EL (cell line): ENCODE measurements at places on chromosomes 13 and 19.

DNA sequence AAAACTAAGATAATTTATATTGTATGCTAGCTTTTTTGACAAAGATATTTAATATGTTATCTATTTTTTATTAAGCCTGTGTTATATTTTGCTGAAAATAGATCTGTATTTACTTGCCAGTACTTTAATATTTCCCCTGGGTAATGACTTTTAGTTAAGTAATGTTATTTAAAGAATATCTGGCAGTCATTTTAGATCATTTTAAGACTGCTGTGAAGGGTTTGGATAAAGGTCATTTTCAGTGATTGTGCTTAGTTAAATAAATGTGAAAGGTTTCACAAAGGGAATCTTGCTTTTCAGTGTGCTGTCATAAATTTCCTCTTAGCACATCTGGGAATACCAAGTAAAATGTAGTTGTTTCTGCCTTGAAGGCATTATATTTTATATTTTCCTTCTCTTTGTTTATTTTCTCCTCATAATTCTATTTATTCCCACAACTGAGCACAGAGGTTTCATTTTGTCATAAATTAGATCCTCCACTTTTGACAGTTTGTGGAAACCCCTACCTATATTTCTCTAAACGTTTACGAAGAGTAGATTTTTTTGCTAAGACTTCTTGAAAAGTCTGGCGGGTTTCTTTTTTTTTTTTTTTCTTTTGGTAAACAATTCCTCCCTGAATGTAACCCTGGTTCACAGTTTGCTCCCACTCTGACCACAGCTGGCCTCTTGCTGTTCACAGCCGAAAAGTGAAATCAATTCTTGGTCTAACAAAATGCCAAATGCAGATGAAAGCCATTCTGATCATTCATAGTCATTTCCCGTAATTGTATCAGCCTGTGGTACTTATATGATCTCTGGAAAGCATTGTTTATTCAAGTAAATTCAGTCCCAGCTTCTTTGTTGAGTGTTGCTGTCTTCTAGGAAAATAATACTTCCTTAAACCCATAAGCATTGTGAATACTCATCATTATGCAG, 87.8 kb downstream of the MAB21L1 start:
- peak; percentile 47 for DNase-seq

DNA sequence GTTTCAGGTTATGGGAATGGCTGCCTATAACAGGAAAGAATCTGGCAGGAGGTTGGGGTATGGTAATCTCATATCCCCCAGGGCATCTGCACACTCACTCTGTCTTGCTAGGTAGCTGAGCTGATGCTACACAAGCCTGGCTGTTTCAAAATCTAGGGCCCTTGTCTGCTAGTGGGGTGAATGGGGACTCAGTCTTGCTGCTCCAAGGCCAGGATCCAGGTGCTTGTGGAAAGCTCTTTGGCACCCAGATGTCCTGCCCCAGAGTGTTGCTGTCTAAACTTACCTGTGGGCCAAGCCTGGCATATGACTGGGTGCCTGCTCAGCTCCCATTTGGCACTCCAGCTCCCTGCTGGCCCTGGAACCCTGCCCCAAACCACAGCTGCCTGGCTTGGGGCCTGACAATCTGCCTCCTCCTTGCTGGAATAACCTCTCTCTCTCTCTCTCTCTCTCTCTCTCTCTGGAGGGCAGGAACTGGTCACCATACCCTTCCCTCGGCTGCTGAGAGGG, 158.1 kb upstream of the TSC22D1 start:
- peak; percentile 54 for DNase-seq

- DNase-seq, result no peak
Measured at GRCh38 chr13:45800485-45800884, 51.1 kb downstream of the SIAH3 start.

DNA sequence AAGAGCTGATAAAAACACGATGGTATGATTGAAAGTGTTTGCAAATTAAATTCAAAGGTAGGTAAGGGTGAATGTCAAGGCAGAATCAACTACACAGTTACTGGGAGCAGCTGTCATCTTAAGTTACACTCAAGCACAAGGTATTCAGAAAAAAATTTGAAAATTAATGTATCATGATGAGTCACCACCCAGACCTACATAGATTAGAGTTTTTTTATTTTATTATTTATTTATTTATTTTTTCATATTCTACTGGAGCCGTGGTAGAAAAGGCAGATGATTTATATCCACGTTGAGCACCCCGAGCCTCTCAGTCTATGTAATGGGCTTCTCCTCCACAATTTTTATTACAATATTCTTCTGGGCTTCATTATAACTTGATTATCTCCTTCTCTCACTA, 728.9 kb upstream of the ARGLU1 start:
- DNase-seq, result no peak

DNA sequence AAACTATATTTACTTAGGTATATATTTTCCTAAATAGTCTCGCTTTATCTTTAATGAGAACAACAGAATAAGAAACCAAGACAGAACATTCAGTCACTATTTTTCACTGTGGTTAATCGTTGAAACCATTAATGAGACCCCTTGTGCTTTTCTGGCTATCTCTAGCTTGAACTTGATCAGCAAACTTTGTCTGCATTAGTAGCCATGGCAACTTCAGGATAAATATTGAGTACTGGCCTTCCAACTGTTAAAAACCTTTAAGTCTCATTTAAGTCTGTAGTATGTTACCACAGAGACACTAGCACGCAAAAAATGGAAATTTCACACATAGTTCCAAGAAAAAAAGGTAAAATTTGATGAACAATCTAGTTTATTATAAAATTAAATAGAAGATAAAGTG, 946.0 kb downstream of the SLITRK5 start:
- no peak for DNase-seq

DNA sequence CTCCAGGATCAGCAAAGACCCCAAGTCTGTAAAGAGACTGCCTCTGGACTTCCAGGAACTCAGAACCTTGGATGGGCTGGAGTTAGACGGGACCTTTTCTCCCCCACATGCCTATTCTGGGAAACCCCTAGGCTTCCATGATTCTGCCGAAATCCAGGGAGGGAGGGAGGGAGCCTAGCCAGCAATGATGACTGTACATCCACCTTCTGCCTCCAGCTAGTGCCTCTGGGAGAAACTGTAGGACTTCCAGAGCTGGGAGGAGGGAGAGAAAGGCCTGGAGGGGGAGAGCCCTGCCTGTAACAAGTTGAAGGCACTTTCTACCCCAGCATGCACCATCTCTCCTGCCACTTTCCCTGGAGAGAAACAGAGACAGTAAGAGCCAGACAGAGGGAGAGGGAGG, 6.0 kb upstream of the HAS1 start:
- DNase-seq, result no peak

- DNase-seq, result no peak
Measured at GRCh38 chr19:56603829-56604228, 8.7 kb downstream of the ZNF71 start.

DNA sequence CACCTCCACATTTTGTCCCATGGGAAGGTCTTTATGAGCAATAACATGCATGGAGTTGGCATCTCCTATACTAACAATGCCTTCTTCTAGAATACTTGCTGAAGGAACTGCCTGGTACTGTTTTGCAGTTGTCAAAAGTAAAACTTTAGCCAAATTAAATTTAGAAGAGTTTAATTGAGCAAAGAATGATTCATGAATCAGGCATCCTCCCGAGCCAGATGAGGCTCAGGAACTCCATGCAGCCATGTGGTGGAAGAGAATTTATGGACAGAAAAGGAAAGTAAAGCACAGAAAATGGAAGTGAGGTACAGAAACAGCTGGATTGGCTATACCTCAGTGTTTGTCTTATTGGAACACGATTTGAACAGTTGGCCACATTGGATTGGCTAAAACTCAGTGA, 1081.9 kb downstream of the SLITRK1 start:
- DNase-seq, result peak; percentile 46

DNA sequence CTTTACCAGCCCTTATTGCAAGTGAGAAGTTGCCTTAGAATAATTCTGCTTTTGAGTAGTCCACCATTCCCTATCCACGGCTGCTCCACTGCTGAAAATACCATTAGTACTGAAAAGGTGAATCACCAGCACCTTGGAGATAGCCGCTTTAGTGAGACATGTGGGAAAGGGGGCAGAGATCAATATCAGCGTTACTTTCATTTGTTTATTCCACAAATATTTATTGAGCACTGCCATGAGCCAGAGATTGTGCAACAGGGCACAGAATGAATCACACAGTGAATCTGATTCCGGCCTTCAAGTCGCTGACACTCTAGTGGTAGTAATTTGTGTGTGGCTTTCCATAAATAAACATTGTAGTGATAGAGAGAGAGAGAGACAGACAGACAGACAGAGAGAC, 31.5 kb upstream of the MYO16 start:
- DNase-seq, result no peak

DNA sequence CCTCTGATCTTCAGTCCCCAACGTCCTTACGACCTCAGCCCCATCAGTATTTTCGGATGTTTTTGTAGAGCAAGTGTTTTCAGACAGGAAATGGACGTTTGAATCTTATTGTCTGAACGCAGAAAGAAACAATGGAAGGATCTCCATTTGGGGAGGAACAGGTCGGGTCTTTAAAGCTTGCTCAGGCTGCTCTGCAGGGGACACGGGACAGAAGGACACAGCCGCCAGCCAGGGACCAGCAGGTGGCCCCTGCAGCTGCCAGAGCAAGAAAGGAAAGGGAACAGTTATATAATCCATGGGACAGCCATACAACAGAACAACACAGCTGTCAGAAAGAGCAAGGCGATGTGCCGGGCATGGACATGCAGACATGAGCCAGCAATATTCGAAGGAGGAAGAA, 18.5 kb upstream of the IGLON5 start:
- no peak for DNase-seq

DNA sequence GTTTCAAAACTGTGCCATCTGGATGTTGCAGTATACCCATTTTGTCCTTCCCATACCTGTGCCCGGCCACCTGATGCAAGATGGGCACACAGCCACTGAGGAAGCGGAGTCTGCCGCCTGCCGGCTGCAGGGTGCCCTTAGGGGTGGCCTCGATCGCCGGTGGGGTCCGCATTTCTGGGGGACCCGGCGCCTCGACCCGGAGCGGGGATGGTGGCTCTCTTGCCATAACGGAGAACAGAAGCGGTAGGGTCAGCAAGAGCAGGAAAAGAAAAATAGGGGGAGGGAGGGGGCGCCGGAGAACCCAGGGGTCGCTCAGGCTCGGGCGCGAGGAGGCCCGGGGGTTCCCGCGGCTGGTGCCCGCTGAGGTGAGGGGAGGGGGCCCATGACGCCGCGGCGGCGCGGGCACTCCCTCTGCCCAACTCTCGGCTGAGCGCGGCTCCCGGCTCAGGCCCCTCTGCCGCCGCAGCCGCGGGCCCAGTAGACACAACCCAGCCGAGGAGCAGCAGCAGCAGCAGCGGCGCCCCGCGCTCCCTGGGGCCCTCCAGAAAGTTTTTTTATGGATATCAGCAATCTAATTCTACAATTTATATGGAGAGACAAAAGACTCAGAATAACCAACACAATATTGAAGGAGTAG, 13.8 kb upstream of the CYP4F2 start:
- no peak for DNase-seq

- DNase-seq, result no peak
Measured at GRCh38 chr13:58666331-58666730, 1034.8 kb downstream of the PCDH17 start.

- DNase-seq, result no peak
Measured at GRCh38 chr19:38664503-38665211, 17.2 kb downstream of the ACTN4 start.

GRCh38 chr19:1291761-1292418, 6.2 kb downstream of the EFNA2 start:
- DNase-seq, result no peak

GRCh38 chr19:29576761-29577648, 29.1 kb upstream of the POP4 start:
- DNase-seq, result peak; percentile 28

DNA sequence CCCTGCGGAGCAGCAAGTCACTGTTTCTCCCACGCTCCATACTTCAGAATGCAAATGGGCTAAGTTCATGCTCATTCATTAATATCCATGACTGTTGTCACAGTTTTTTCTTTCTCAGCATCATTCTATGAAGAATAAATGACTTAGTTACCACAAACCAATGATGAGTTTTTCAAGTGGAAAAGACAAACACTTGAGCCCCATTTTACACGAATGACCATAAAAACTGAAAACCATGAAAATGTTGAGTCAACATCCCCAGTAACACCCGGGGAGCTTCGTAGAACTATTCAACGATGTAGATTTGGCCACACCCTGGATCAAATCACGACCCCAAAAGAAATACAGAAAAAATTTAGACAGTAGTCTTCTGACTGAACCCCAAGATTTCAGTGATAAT, 99.8 kb upstream of the GJB6 start:
- no peak for DNase-seq

DNA sequence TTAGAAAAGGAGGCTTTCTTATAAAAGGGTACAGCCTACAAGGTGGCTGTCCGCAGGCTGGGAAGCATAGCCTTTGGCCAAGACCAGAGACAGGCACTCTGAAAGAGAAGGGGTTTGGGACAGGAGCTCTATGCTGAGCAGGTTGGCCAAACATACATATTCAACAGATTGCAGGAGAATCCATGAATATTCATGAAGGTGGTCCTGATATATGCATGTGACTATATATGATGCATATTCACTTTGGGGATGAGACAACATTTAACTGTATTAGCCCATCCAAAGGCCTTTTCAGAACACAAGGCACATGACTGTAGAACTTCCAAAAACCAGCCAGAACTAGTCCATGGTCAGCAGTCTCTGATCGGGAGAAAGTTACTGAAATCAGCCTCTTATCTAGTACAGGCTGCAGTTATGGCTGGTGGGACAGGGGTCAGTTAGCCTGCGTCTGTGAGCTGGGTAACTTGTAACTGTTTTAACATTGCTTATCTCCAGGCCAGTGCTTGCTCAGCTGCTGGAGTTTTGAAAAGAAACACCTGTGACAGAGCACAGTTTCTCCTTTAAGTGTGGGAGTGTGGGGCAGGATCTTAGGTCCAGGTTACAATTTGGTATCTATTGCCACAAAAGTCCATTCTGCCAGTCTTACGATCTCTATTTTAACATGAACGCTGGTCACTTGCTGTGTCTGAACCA, 924.2 kb downstream of the UQCRFS1 start:
- DNase-seq, result no peak

DNA sequence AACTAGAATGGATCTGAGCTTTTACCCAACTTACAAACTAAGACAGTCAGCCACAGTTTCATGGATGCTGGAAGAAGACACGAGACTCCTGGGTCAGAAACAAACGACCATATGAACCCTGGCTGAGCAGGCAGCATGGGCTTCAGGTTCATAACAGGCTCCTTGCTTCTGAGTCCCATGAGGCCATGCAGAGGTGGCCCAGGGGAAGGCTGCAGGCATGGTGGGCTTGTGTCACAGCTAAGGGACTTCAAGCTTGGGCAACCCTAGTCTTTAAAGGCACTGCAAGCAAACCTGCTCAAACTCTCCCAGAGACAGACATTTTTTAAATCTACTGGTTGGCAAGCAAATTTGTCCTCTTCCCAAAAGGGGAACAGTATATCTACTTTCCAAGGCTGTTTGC, 5.1 kb upstream of the ARHGEF7 start:
- no peak for DNase-seq
